Gastrocnemius medialis (tissue), 4 donors: ENCODE measurements at places on chromosomes 16 and 17. TPM values are rescaled to one million over a fixed set of nuclear protein-coding genes. Genes with fewer than 3 reads are reported as not detected.

DNA sequence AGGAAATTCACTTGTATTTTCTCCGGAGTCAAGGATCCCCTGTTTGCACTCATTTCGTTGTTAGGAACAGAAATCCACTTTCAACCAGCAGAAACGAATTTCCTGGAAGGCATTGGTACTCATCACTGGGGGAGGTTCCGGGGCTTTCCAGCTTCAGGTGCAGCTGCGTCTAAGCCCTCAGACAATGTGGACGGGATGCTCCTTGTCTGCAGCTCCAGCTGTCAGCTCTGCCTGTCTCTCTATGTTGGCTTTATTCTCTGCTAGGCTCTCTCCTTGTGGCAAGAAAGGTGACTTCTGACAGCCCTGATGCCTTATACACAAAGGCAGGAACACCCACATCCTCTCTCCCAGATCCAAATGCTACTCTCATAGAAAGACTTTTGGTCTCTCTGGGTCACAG, 183.9 kb upstream of the HSBP1 start:
- no peaks in the 10 kb centered on the region for H3K36me3 ChIP-seq
- H3K27me3 ChIP-seq, result no peaks in the 10 kb centered on the region
- H3K4me1 ChIP-seq, result no peaks in the 10 kb centered on the region
- H3K4me3 ChIP-seq, result no peak overlapping the region
- no peak for DNase-seq
- H3K27ac ChIP-seq, result no peak overlapping the region

DNA sequence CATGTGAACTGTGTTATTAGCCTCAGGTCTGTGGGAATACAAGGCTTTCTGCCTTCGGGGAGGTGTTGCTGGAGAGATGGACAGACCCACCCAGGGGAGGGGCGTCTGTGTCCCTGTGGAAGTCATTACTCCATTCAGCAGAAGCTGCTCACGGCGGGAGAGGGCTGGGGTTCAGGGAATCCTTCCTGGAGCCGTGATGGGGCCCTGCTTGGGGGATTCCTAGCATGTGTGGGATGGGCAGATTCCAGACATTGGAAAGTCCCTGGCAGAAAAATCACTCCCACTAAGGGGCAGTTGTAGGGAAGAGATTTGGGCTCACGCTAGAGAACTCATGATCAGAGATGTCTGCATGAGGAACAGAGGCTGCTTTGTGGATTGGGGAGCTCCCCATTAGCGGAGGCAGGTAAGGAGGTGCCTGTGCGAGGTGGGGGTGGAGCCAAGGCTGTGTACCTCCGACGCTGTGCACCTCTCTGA, 56.3 kb upstream of the IL34 start:
- DNase-seq, result no peak
- peaks cover 16% of the 10 kb centered on the region for H3K4me1 ChIP-seq
- H3K27me3 ChIP-seq, result no peaks in the 10 kb centered on the region
- H3K27ac ChIP-seq, result peak overlapping the region; percentile 11
- H3K36me3 ChIP-seq, result no peaks in the 10 kb centered on the region

ADGRG1 gene
- total RNA-seq, result 9.8 TPM

TBX2 gene
- 5.1 TPM for total RNA-seq

POLR3E gene
- total RNA-seq, result 105 TPM
